ENCODE measurements at places on chromosomes 5 and 9.

DNA sequence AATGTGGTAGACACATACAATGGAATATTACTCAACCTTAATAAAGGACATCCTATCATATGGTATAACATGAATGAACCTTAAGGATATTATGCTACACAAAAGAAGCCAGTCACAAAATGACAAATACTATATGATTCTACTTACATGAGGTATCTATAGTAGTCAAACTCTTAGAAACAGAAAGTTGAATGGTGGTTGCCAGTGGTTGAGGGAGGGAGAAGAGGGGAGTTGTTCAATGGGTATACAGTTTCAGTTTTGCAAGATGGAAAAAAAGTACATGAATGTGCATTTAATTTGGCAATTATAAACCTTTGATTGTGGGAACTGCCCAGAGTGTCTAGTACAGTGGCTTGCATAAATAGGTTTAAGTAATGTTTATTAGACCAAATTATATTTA is 473.3 kb upstream of the ZNF608 start:
- no peak for DNase-seq

DNA sequence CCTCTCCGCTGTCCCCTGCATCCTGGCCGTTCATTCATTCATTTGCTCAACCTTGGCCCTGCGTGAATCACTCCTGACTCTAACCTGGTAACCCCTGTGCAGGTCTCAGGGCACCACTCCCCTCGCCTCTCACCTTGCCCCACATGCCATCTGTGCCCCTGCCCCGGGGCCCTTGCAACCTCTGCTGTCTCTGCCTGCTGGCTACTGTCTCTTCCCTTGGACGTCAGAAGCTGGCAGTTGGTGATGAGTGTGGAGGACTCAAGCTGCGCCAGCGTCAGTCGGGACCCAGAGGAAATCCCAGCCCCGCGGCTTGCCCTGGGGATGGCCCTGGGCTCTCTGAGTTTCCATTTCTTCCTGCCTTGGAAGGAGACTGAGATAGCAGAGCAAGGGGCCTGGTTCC is 154.9 kb downstream of the OLFM1 start:
- no peak for DNase-seq

GRCh38 chr9:28318515-28318914 is 745.2 kb upstream of the C9orf72 start:
- DNase-seq: no peak

DNA sequence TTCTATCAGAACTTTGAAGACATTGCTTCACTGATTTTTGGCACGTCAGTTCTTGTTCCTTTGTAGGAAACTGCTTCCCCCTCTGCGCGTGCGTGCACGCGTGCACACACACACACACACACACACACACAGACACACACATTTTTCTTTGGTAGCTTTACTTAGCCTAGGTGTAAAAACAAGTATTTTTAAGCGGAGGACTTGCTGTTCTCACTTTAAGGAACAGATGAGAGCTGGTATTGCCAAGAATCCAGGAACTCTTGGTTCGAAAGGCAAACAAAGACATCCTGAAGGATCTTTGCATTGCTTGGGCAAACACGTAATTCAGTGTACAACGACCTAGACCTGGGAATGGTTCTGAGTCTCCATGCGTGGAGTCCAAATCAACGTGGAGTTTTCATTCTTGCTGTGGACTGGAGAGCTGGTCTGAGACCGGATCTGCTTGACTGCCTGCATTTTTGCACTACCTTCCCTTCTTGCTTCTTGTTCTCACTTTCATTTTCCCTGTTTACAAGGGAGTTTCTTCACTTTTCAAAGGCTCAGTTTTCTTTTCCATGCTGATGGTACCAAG is 8.2 kb downstream of the TMEM268 start:
- DNase-seq: no peak

- peak; percentile 67 for DNase-seq
These were observed 3.7 kb upstream of the STXBP1 start for GRCh38 chr9:127608104-127608966.

DNA sequence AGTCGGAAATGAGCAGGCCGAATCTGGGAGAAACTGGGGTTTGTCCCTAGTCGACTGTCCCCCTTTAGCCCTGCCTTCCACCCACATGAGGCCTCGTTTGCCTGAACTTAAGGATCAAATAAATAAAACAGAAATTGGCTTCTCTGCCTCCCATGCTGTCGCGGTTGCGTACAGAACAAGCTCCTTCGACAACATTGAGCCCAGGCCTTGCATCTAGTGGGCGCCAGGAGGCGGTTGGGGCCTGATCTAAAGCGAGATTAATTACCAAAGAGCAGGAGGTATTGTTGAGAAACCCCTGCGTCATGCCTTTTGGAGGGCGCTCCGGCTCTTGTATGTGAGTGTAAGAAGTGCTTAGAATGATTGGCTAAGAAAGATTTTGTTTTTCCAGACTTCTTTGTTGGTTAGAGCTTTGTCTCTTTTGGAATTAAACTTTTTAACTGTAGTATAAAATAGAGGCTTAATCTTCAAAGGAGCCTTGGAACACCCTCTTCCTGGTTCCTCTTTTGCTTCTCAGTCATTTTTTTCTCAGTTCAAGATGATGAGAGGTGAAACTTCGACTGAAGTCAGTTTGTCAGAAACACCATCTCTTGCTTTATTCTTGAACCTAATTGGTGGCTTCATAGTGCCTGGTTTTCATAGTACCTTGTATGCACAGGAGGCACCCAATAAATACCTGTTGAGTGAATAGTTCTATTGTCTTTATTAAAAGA is 828 bp downstream of the ATP6V0E1 start:
- DNase-seq: no peak

- DNase-seq: no peak
These were observed 518.3 kb upstream of the ITGA1 start for GRCh38 chr5:52269401-52269800.

DNA sequence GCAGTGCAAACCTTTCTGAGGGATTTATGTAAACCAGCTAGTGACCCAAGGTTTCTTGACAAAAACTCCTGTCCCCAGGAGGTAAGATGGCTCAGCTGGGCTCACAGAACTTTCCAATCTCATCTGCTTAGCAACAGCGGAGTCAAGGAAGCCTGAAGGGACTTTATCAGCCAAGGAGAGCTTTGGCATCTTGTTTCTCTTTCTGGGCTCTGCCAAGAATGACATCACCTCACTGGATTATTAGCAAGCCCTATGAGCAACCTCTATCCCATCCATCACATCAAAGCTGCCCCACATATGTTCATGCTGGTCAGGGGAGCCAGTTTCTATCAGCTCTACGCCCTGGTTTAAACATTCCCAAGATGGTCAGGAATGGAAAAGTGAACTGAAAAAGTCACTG is 461.3 kb downstream of the ENC1 start:
- no peak for DNase-seq

DNA sequence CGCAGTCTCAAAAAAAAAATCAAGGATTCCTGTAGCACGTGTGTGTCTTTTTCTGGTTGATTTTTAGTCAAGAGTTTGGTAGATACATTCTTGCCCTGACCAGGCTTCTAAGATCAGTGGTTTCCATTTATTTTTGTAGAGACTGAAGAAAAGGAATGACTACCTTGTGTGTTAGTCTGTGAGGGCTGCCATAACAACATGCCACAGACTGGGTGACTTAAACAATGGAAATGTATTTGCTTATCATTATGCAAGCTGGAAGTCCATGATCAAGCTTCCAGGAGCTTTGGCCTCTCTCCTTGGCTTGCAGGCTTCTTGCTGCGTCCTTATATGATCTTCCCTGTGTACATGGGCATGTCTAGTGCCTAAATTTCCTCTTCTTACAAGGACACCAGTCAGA is 127.0 kb downstream of the CCDC192 start:
- no peak for DNase-seq

DNA sequence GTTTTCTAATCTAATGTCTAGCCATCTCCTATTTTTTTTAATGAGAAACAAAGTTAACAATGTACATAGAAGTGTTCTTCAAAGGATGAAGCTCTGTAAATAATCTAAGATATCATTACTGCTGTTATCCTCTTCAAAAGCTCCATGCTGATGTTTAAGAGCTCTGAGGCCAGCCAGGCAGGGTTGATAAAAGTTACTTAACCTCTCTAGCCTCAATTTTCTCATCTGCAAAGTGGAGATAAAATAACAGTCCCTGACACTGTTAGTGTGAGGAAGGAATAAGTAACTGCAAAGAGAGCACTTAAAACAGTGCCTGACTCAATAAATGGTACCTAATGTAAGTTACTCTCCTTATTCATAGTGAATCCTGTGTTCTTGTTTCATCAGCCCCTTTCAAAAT is 60.1 kb downstream of the LHFPL2 start:
- DNase-seq: no peak

GRCh38 chr5:168291964-168292785 is 730 bp downstream of the WWC1 start:
- DNase-seq: no peak

Data from stimulated activated CD4-positive, alpha-beta T cell treated with anti-CD3 and anti-CD28 coated beads, Interleukin-1b, Interleukin-23, amount 100 ng/mL, for 24 hours (primary cell).